CD14-positive monocyte (primary cell): ENCODE measurements at places on chromosomes 12 and 14.

DNA sequence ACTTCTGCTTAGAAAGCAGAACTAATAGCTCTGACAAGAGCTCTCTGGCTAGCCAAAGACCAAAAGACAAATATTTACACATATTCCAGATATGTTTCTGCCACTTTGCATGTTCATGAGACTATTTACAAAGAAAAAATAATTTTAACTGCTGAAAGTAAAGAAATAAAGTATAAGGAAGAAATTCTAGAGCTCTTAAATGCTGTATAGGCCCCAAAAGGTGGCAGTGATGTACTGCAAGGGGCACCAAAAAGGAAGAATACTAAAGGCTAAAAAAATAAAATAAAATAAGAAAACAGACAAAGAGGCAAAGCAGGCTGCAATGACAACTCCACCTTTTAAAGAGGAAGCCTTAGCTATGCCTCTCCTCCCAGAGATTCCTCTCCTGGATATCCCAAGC lies 23.0 kb downstream of the KLRK1 start:
- no peak for DNase-seq

DNA sequence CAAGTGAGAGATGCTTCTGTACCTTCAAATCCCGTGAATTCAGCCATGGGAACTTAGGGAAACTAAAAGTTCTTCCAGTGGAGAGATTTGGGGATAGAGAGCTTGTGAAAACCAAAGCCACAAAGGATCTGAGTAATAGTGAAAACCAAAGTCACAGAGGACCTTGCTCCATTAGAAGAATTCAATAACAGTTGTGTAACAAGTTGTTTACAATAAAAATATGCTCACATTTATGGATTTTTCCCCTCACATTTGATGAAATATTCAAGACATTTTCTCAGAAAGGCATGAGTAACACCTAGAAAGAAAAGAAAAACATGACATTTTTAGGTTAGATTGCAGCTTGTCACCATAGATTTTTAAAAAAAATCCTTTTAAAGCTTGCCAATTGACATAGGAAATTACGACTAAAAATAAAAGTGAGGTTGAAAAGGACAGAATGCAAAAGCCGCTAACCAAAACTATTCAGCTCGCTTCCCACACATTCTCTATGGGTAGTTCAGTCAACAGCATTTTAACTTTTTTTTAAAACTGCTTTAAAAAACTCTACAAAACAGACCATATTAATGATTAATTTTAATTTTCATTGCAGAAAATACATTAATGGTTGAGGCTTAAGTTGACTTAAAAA lies 113.2 kb downstream of the CAND1 start:
- no peak for DNase-seq

- DNase-seq = no peak
These were observed 36.4 kb upstream of the GXYLT1 start for GRCh38 chr12:42180990-42181596.

DNA sequence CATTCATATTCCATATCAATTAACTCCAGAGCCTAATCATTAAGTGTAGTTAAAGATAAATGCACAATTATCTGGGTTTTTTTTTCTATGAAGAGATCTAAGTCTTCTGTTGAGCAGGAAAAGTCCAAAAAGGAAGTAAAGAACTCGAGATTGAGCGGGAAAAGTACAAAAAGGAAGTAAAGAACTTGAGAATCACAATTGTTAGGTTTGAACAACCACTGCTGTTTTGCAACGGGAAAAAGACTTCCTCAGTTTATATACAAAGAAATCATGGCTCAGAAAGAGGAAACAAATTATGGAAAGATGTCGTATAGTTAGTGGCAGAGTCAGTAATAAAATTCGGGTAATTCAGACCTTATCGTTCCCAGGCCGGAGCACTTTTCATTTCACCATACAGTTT lies 63.3 kb downstream of the PPP1R12A start:
- DNase-seq = peak; percentile 80

GRCh38 chr12:124229520-124229919 lies 65.4 kb upstream of the RFLNA start:
- DNase-seq = no peak

DNA sequence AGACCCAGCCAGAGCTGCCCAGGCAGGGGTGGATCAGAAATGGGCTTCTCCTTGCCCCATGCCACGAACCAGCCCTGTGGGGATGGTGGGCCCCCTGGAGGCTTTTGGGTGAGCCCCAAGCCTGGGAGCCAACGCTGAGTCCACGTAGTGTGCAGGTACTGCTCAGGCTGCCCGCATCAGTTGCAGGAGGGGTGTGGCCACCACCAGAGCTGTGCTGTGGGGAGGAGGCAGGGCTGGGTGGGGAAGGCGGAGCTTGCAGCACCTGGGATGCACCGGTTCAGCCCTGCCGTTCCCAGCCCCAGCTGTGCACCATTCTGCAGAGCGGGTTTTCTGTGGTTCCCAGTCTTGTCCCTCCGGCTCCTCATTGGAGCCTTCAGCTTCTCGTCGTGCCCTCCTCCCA lies 36.3 kb downstream of the IL31 start:
- no peak for DNase-seq

DNA sequence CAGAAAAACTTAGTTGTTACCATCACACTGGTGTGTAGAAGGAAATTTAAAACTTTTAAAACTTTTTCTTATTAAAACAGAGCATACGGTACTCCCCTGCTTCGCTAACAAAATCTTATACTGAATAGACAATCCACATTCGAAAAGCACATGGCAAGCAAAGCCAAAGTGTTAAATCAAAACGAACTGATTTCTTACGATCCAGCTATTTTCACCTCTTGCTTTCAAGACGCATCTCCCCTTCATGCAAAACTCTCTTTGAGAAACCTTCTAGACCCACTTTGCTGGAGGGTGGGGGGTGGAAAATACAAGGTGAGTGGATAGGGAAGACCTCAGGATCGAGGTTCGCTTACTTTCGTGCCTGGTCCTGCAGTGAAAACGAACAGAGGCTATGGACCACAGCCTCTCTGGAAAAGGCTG lies 328 bp downstream of the INTS13 start:
- no peak for DNase-seq

- no peak for DNase-seq
These were observed 60.8 kb downstream of the FLRT2 start for GRCh38 chr14:85590784-85591183.

DNA sequence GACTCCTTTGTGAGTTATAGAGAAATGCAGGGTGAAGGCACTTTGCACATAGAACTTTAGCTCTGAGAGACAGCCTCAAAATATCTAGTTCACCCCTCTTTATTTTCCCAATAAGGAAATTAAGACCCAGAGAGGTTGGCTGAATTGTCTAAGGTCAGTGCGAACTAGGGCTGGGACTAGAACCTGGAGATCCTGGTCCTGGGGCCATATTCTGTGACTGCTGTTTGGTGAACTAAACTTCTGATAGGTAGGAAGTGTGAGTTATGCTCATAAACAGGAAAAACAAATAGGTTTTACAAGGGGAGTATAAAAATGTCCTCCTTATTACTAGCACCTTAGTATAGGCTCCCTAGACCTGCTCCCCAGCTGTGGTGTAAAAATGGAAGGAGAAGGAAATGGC lies 53.9 kb downstream of the DAD1 start:
- DNase-seq = no peak

DNA sequence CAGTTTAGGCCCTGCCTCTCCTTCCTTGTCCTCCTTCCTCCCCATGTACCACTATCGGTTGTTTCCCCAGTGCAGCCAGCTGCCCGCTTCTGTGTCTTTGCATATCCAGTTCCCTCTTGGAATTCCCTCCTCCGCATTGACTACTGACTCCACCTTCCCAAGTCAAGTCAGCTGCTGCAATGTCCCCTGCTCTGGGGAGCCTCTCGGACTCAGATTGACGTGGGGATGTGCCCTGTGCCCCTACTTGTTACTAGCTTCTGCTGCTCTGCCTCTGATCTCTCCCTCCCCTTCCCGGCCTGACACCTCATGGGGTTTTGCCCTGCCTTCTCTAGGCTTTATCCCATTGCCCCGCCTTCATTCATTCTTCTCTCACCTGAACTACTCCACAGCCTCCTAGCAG lies 2.1 kb upstream of the CD9 start:
- DNase-seq = no peak

GRCh38 chr12:2347137-2347843 lies 294.5 kb downstream of the CACNA1C start:
- no peak for DNase-seq

GRCh38 chr14:103713304-103714062 lies 1.8 kb downstream of the XRCC3 start:
- DNase-seq = no peak

DNA sequence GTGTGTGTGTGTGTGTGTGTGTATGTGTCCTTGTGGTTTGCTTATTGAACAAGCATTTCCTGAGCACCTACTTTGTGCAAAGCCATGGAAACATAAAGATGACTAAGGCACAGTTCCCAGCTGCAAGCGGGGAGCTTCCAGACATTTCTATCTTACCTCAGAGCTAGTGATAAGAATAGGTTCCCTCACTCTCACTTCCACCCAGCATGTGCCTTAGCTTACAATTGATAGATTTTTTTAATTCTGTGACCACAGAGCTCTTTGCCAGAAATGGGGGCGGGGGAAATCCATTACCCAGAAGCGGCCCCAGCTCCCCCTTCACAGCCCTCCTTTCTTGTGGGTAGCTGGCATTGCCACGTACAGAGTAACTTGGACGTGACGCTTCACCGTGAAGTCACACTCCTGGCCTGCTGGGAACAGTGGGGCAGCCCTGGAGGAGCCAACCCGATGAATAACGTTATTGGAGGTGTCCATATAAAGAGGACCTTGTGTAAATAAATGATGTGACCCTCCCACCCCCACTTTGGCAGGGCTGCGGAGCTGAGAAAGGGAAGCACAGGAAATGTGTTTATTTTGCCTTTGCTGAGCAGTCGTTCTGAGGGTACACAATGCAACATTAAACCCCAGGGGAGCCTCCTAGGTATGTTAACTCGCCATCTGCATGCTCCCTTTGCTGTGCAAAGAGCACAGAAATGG lies 238.9 kb downstream of the CHST11 start:
- peak; percentile 39 for DNase-seq

DNA sequence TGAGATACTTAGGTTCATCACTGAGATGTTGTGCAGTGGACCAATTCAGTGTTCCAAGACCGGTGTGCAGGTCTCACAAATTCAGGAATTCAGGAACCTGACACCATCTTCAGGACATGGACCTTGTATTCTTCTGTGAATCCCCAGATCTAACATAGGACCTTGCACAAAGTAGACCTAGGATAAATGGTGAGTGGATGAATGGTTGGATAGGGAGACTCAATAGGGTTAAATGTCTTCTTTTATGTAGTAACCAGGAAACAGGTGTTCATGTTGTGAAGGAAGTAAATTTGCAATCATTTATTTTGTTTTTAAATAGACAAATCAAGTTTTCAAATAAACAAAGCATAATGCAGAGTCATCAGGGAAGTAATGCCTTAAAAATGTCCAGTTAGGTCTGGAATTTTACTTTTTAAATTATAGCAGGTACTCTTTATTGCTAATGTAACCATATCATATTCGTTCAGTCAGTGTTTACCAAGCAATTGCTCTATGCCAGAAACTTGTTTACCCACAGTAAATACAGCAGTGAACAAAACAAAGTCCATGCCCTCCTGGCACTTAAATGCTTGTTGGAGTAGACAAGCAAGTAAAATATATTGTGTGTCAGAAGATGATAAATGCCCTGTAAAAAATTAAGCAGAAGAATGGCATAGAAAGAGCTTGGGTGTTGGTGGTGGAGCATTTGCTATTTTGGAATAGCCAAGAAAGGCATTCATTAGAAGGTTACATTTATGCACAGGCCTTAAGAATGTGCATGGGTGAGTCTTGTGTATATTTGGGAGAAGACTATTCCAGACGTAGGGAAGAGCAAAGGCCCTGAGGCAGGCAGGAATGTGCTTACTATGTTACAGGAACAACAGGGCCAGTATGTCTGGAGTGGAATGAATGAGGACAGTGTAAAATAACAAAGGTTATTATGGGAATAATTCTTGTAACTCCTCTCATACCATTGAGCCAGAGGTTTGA lies 26.3 kb downstream of the RXYLT1 start:
- DNase-seq = no peak

GRCh38 chr14:76051717-76052465 lies 66.3 kb downstream of the IFT43 start:
- DNase-seq = no peak

DNA sequence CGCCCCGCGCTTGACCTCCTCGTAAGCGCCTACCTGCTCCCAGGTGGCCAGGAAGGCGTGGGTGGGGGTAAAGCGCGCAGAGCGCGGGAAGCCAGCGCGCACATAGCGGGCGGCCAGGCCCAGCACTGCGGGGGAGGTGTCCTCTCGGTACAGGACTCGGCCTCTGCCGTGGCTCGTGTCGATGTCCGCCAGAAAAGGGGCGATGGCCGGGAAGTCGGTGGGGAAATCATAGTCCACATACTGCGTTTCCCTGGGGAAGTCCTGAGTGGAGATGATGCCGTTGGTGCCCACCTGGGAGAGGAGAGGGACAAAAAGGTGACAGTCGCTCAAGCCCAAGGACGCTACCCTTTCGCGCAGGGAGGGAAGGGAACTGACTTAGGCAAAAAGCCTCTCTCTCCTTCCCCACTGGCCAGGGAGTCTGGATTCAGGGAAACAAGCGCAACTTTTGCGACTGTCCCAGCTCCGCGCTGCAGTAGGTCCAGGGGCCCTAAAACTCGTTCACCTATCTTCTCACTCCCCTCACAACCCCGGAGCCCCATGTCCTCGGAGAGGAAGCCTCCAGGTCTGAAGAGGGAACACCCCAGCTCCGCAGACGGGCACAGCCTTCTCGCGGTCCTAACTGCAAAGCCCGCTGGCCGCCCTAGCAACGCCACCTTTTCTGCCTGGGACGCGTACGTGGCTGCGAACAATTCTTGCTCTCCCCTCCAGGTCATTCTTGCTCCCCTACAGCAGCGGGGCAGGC lies 815 bp downstream of the NID2 start:
- no peak for DNase-seq

DNA sequence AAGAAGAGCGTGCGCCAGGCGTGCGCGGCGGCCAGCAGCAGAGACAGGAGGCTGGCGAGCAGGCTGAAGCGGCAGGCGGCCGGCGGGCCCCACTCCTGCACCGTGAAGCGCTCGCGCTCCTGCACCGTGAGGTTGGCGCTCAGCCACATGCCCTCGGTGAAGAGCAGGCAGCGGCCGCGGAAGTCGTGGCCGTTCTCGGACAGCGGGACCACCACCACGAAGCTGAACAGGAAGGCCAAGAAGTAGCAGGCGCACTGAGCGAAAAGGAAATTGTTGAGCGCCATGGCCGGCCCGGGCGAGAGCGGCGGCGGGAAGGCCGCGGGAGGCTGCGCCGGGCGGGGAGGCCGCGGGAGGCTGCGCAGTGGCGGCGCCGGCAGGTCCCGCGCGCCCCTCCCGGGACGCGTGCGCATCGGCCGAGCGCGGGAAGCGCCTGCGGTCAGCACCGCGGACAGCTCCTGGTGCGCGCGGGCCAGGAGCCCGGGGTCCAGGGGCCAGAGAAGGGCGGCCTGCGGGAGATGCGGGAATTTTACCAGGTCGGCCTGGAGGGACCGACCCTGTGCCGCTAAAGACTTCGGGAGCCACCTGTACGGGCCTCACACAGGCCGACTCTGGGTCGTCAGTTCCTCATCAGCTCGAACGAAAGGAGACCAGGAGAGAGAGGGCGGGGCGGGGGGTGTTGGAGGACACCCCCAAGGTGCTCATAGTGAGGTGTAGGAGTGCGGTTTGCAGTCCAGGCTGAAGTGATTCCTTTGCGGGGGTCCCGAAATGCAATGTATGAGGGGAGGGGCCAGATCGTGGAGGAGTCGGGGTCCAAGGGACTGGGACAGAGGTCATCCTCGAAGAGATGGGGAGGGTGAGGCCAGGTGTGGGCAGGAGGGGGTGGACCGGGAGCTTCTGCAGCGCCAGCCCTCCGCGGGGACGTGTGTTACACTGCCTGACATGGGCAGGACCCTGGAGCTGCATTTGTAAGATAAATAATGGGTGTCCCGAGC lies at the start of gene TMEM179:
Gene TMEM179, minus strand, starts transcription at position 315 of the 992 bp plus-strand sequence. Its CDS starts 31 bp downstream, at position 284.
- DNase-seq = no peak

GRCh38 chr12:78470354-78471195 lies 394.0 kb upstream of the SYT1 start:
- DNase-seq = no peak
